ENCODE measurements at places on chromosomes 6 and 20. TPM values are rescaled to one million over a fixed set of nuclear protein-coding genes. Genes with fewer than 3 reads are reported as not detected.

GRCh38 chr20:16476032-16476431 is 97.2 kb downstream of the KIF16B start:
- DNase-seq, result no peak

Gene OR2J3
- total RNA-seq, result not detected

Gene TENT5A
- 1.2 TPM for total RNA-seq

Gene OR12D1
- not detected for total RNA-seq

GRCh38 chr6:103983860-103984259 is 875.9 kb downstream of the HACE1 start:
- no peak for DNase-seq

DNA sequence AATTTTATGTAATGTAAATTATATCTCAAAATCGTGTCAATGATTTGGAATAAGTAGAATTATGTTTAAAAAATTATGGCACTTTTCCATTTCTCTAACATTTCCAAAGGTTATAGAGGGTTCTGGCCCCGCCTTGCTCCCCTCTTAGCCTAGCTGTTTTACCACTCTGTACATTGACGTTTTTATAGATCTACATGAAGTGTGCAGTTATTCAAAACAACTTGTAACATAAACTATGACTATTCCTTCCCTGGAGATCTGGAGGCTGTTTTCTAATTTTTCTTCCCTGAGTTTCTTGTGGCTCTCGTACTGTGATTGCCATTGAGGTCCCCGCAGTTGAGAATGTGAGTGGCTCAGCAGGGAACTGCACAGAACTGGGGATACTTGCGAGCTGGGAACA is 48.4 kb downstream of the IYD start:
- DNase-seq, result no peak

DNA sequence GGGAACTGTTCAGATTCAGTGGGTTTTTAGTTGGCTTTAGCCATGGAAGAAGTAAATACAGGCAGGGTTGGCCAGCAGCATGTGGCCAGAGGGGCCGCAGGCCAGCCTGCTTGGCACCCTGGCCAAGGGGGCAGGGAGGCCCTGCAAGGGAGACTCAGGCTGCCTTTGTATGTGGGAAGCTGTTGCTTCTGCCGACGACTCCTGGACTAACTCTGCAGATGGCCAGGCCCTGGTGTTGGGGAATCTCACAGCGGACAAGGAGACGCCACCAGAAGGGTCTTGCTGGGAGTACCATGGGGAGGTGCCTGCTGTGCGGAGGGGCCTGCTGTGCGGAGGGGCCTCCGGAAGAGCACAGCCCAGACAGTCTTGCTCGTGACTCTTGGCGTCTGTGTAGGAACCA is 25.2 kb downstream of the PYGB start:
- DNase-seq, result no peak

- no peak for DNase-seq
These were observed 49.1 kb downstream of the FAM120B start for GRCh38 chr6:170355661-170356060.

Gene ATXN1
- 6.1 TPM for total RNA-seq

All from epithelial cell of proximal tubule (primary cell).